ENCODE measurements at places on chromosomes 3 and 15. TPM values are rescaled to one million over a fixed set of nuclear protein-coding genes. Genes with fewer than 3 reads are reported as not detected.

AADAC gene
- total RNA-seq = not detected

HGD gene
- total RNA-seq = not detected

ROPN1B gene
- total RNA-seq = not detected

GHSR gene
- not detected for total RNA-seq

SEC22A gene
- total RNA-seq = 38.6 TPM

ATP10A gene
- total RNA-seq = 12.8 TPM

FOXB1 gene
- not detected for total RNA-seq

PIGZ gene
- under 0.01 TPM for total RNA-seq

PCOLCE2 gene
- 0.56 TPM for total RNA-seq

CDHR4 gene
- total RNA-seq = not detected

CYP1A1 gene
- under 0.01 TPM for total RNA-seq

DISP2 gene
- 0.36 TPM for total RNA-seq

ANKRD34C gene
- total RNA-seq = not detected

Data from IMR-90 (cell line).